ENCODE measurements at places on chromosomes 4 and X. TPM values are rescaled to one million over a fixed set of nuclear protein-coding genes. Genes with fewer than 3 reads are reported as not detected.

The RHOXF1 gene
- total RNA-seq = not detected

The TEX13A gene
- total RNA-seq = not detected

The MAGEB17 gene
- not detected for total RNA-seq

The TCEAL7 gene
- total RNA-seq = 44.3 TPM

The ELMOD2 gene
- 47.0 TPM for total RNA-seq

The TCP11X2 gene
- not detected for total RNA-seq

The MAGEA10 gene
- not detected for total RNA-seq

The HDAC6 gene
- total RNA-seq = 30.6 TPM

The NLRP2B gene
- not detected for total RNA-seq

The KCND1 gene
- total RNA-seq = 0.33 TPM

The HSD17B13 gene
- total RNA-seq = 0.22 TPM

The CXCR3 gene
- not detected for total RNA-seq

The SSX7 gene
- total RNA-seq = not detected

The RAB33A gene
- 4.3 TPM for total RNA-seq

The CT45A1 gene
- not detected for total RNA-seq

The GATA1 gene
- total RNA-seq = not detected

The EREG gene
- total RNA-seq = 0.11 TPM

The GLRA3 gene
- under 0.01 TPM for total RNA-seq

The HPSE gene
- total RNA-seq = 0.75 TPM

The HTN3 gene
- not detected for total RNA-seq

The PABPC4L gene
- 2.1 TPM for total RNA-seq

The PLS3 gene
- 406 TPM for total RNA-seq

The KCTD8 gene
- 6.9 TPM for total RNA-seq

The HTRA3 gene
- total RNA-seq = 0.55 TPM

The GRIA2 gene
- under 0.01 TPM for total RNA-seq

The TEX11 gene
- total RNA-seq = not detected

The CXorf58 gene
- total RNA-seq = not detected

The DUSP21 gene
- not detected for total RNA-seq

The SLITRK4 gene
- 0.50 TPM for total RNA-seq

The RPL34 gene
- total RNA-seq = 534 TPM

Measured in uterine smooth muscle cell (primary cell).